ENCODE measurements at places on chromosomes 16 and 17.

GRCh38 chr17:40963838-40964237, 2.9 kb downstream of the KRT39 start:
- no peak for DNase-seq

DNA sequence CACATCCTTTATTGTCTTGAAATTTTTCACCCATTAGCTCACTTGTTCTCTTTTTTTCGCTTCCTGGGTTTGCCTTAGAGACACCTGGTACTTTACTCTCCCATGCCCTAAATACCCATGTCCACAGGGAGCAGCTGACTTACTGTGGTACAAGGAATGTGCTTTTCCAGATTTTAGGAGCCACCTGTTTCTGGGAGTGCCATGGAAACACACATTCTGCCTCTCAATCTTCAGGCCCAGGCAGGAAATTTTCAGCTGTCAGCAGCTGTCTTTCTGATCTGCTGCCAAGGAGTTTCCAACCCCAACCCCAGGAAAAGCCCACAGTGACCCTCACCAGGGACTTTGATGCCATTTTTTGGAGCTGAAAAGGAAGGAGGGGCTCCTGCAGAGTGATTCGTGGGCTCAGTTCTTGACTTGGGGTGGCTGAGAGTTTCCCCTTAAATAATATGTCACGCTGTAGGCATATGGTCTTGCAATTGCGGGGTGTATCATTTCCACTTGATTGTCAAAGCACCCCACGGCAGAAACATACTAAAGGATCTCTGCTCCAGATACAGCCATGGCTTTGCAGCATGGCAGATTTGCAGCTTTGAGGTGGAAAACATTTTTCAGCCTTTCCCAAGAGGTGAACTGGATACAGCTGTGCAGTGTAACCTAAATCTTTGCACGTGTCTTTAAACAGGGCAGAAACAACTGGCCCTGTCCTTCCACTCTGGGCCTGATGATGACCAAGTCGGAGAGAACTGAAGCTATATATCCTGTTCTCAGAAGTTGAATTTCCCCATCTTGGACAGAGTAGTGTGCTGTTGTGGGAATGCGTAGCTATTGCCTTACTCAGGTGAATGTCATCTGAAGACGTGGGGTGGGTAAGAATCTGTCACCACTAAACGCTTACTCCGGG, 19.2 kb downstream of the RBFOX1 start:
- no peak for DNase-seq

- DNase-seq: no peak
Observed at GRCh38 chr17:63275318-63275970, 170.7 kb downstream of the CYB561 start.

DNA sequence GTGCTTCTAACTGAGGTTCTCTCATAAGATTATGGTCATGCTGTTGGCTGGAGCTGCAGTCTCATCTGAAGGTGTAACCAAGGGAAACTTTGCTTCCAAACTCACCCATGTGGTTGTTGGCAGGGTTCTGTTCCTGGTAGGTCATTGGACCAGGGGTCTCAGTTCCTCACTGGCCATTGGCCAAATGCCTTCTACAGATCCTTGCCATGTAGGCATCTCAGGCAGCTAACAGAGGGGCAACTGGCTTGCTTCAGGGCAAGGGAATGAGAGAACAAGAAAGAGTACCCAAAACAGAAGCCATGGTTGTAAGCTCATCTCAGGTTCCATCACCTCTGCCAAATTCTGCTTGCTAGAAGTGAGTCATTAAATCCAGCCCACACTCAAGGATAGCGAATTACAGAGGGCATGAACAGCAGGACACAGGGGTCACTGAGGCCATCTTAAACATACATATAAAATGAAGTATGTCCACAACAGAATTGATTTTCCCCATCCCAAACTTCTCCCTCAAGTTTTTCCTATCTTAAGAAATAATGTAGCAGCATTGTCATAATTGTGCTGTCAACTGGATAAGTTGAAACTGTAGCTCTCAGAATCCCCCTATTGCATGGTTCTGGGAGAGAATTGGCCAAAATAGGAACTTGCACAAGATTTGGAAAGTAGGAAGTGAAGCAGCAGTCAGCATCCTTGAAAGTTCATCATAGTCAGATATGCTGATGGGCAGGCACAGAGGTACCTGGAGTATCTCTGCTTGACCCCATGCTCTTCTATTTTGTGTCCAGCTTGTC, 42.4 kb upstream of the CES5A start:
- no peak for DNase-seq

GRCh38 chr17:4744999-4745969, 5.6 kb upstream of the CXCL16 start:
- no peak for DNase-seq

GRCh38 chr17:15194859-15195277, 70.3 kb downstream of the PMP22 start:
- DNase-seq: no peak

DNA sequence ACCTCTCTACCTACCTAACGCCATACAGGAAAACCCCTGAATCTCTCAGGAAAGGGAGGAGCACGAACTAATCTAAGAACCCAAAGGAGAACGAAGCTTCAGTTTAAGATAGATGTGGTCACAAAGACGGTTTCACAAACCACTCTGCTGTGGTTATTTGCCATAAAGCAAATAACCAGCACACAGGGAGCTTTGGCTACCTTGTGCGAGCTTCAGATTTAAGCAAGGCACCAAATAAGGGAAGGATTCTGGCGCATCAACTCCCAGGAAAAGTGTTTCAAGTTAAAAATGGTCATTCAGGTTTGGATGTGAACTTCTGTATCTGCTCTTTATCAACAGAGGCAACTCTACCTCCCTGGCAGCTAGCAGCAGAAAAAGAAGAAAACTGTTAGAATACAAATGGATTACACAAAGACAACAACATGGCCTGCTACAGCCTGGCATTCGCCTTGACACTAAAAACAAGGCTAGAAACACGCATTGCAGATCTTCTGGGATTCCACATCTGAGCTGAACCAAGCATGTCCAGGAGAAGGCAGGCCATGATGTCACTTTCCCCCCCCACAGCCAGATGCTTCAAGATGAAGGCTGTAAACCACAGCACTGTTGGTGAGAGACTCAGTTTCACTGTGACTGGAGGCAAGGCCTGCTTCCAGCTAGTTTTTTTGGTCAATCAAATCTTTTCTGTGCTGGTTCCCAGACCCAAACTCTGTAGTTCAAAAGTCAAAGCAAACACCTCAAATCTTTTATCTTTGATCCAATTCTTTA, 43.6 kb downstream of the SMG6 start:
- no peak for DNase-seq

DNA sequence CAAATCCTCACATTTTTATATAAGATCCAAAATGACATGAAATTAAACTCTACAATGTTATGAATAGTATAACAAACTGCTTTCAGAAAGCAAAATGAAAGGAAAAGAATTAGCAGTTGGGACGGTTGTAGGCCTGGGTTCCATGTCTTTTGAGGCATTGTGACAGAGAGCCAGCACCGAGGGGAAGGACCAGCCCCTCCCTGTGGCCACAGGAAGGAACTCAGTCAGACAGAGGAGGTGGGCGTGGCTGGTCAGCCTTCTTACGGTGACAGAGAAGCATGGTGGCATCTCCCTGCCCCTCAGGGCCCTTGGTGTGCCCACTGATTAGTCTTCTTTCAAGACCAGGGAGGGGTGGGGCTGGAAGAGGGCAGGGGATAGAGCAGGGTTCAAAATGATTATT, 5.7 kb downstream of the ZNF319 start:
- no peak for DNase-seq

- DNase-seq: no peak
Observed at GRCh38 chr17:7922269-7922844, 6.3 kb upstream of the RNF227 start.

DNA sequence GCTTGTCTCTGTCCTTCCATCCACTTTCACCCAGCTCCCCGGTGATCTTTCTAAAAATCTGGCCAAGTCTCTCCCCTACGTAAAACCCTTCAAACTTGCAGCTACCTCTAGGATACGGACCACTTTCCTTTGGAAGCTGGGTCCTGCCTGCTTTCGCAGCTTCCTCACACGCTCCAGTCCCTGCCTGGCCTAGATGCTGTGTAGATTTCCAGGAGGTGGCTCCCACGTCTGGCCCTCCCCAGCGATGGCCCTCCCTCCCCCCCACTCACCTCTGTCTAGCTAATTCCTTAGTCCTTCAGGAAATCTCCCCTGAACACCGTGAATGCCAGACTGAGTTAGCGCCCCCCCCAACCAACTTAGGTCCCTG, 579 bp upstream of the LRRC59 start:
- DNase-seq: no peak

DNA sequence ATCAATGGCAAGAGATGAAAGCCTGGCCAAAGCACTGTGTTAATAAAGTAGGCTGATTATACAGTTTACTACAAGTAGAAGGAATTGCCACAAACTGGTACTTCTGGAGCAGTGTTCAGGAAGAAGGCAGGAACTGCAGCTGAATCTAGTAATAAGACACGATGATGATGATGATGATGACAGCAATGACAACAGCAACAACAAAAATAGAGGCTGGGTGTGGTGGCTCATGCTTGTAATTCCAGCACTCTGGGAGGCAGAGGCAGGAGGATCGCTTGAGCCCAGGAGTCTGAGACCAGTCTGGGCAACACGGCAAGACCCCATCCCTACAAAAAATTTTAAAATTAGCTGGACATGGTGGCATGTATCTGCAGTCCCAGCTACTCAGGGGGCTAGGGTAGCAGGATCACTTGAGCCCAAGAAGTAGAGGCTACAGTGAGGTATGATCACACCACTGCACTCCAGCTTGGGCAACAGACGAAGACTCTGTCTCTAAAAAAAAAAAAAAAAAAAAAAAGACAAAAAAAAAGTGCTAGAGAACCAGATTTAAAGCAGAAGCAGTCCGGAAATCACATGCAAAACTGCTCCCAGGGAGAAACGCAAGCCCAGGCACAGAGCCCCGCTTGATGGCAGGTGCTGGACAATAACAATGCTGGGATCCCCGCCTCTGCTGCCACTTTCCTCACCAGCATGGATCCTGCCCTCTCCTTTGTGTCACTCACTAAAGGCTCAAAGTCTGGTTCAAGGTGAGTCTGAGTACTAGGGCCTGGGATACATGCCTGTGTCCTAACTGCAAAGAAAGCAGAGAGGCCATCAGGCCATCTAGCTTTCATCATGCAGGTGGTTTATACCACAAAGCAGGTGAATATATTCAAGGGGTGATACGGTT, 44.8 kb downstream of the CPPED1 start:
- DNase-seq: no peak

GRCh38 chr16:23064639-23065038, 84.6 kb downstream of the USP31 start:
- no peak for DNase-seq

DNA sequence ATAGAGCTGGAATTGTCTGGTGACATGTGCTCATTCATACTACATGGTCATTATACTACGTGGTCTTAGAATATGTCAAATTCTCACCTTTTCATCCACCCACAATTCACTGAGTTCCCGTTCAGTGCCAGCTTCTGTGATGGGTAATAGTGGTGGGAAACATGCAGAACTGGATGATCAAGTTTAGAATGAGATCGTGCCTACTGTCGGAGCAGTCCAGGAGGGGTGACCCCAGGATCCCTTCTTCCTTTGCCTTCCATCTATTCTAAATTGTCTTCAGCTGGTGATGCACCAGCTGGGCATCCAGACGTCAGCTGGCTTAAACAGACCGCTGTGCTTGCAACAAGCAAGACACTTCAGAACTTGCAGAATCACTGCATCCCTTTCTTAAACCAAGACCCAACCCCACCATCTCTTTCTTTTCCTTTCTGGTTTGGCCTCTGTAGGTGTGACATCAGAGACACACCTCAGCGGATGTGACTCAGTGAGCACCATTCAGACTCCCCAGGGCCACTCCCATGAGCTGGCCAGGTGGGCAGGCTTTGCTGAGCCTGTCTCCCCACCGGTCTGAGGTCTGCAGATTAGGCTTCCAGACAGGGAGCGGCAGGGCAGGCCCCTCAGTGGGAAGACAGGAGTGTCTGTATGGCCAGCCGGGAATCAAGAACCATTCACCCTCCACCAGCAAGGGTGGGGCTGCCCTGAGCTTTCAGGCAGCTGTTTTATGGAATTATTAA, 18.1 kb downstream of the C17orf100 start:
- DNase-seq: no peak

GRCh38 chr16:3738128-3738527, 20.8 kb upstream of the TRAP1 start:
- no peak for DNase-seq

- DNase-seq: no peak
Observed at GRCh38 chr16:78278056-78278450, 178.6 kb downstream of the WWOX start.

DNA sequence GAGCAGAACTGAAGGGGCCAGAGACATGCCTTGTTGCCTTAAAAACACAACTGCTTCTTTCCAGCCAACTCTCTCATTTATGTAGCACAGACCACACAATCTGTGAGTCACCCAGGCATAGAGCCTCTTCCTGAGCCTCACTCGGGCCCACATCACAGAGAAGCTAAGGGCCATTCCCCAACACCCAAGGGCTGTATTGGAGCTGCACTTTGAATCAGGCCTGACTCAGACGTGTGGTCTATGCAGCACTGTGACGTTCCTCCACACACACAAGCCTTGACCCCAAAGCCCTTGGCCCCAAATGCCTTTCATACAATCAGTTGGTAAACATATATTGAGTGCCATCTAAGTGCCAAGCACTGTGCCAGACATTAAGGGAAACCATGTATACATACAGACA, 308.9 kb upstream of the DYNLRB2 start:
- DNase-seq: no peak

DNA sequence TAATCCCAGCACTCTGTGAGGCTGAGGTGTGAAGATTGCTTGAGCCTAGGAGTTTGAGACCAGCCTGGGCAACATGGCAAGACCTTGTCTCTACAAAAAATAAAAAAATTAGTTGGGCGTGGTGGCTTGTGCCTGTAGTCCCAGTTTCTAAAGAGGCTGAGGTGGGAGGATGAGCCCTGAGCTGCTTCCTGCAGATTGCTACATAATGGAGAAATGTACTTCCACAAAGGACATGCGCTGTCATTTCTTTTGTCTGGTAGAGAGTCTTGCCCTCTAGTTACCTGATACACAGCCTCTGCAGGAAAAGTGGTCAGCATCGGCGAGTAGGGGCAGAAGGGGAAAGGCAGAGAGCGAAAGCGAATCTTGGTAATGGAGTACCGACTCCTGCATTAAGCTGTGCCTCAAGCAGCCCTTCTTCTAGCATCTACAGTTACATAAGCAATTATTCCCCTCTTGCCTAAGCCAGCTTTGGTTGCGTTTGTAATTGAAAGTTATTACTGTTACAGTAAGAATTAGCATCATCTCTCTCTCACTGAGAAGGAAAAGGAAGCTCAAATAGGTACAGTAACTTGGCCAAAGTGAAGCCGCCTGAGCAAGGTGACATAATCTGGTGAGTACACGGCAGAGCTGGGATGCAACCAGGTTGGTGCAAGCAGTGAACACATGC, 18.5 kb upstream of the GGA2 start:
- no peak for DNase-seq
